Pulmonary artery endothelial cell (primary cell): ENCODE measurements at places on chromosomes 6 and 20. TPM values are rescaled to one million over a fixed set of nuclear protein-coding genes. Genes with fewer than 3 reads are reported as not detected.

DNA sequence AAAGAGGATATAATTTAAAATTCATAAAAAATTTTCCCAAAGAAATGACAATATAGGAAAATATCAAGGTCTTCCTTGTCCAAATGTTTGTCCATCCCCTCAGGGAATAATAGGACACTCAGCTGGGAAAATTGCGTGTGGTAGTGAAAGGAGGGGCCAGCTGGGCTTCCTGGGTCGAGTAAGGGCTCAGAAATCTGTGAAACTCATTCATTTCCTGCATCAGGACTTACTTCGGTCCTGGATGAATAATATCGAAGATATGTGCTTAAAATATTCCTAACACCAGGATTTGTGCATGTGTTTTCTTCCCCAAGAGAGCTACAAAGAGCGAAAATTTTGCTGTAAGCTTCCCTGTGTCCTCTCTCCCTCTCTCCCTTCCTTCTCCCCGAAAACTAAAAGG, 118.2 kb upstream of the GJE1 start:
- DNase-seq, result peak; percentile 57

GRCh38 chr6:116876107-116876506, 935 bp upstream of the RFX6 start:
- DNase-seq, result no peak

DNA sequence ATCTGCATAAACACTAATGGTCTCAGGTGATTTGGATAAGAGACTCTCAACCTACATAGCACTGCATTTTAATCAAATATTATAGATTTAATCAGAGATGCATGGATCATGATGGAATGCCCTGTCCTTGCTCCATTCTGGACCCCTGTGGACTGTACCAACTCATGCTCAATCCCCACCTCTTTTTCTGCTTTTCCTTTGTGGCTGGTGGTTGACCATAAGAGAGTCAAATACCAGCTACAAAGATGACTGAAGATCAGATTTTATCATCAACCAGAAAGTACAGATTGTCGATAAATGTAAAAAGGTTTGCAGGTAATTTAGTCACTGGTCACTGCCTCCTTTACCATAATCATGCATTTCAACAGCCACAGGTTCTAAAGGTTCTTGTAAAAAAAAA, 116.2 kb downstream of the ME1 start:
- DNase-seq, result no peak

- no peak for DNase-seq
Measured at GRCh38 chr6:16109659-16110305, 19.1 kb upstream of the MYLIP start.

Gene KCNK16
- not detected in 2 replicates for total RNA-seq

Gene CTSA
- 40.2 and 48.9 TPM in 2 replicates for total RNA-seq

Gene FOXQ1
- not detected in 2 replicates for total RNA-seq

Gene WFDC2
- total RNA-seq, result not detected in 2 replicates
